Neural cell (in vitro differentiated cells): ENCODE measurements at places on chromosomes 13 and 19. TPM values are rescaled to one million over a fixed set of nuclear protein-coding genes. Genes with fewer than 3 reads are reported as not detected.

CRX gene
- polyA plus RNA-seq = not detected in 2 replicates

NKG7 gene
- polyA plus RNA-seq = not detected in 2 replicates

GIPR gene
- 6.4 and 13.1 TPM in 2 replicates for polyA plus RNA-seq

SMIM24 gene
- polyA plus RNA-seq = not detected in 2 replicates

SLAIN1 gene
- 129 and 155 TPM in 2 replicates for polyA plus RNA-seq

ERCC1 gene
- 69.2 and 80.8 TPM in 2 replicates for polyA plus RNA-seq

ZNF714 gene
- polyA plus RNA-seq = 55.9 and 68.8 TPM in 2 replicates

ATP4B gene
- 0.52 TPM in 1 of 2 replicates, not detected in the other for polyA plus RNA-seq

RNF17 gene
- polyA plus RNA-seq = not detected in 2 replicates

BTBD2 gene
- 46.1 and 57.6 TPM in 2 replicates for polyA plus RNA-seq

TMEM238 gene
- polyA plus RNA-seq = not detected in 2 replicates

PTGER1 gene
- not detected in 2 replicates for polyA plus RNA-seq

BCAM gene
- 0.54 and 0.68 TPM in 2 replicates for polyA plus RNA-seq

ZNF525 gene
- polyA plus RNA-seq = 2.8 and 5.1 TPM in 2 replicates

CGB3 gene
- polyA plus RNA-seq = not detected in 2 replicates

TNFAIP8L1 gene
- polyA plus RNA-seq = 0.99 and 1.6 TPM in 2 replicates

SPC24 gene
- 0.40 and 2.5 TPM in 2 replicates for polyA plus RNA-seq

ZNF790 gene
- 11.0 and 12.0 TPM in 2 replicates for polyA plus RNA-seq

LYL1 gene
- not detected in 2 replicates for polyA plus RNA-seq

UPF3A gene
- 245 and 277 TPM in 2 replicates for polyA plus RNA-seq

C5AR2 gene
- polyA plus RNA-seq = not detected in 2 replicates

LILRA5 gene
- polyA plus RNA-seq = not detected in 2 replicates

GRK1 gene
- 0.06 and 0.10 TPM in 2 replicates for polyA plus RNA-seq

CGB7 gene
- polyA plus RNA-seq = not detected in 2 replicates

PALM gene
- polyA plus RNA-seq = 74.8 and 87.3 TPM in 2 replicates

ODAD3 gene
- 3.4 and 5.4 TPM in 2 replicates for polyA plus RNA-seq
